ENCODE measurements at places on chromosomes 12 and 14. TPM values are rescaled to one million over a fixed set of nuclear protein-coding genes. Genes with fewer than 3 reads are reported as not detected.

GRCh38 chr12:108633081-108633533, 587 bp downstream of the SELPLG start:
- no peak for DNase-seq

GRCh38 chr12:5487948-5488625, 56.2 kb downstream of the NTF3 start:
- DNase-seq = no peak

- DNase-seq = no peak
Measured at GRCh38 chr14:33767586-33768457, 183.1 kb downstream of the EGLN3 start.

GRCh38 chr12:6957151-6957701, 6.1 kb downstream of the PTPN6 start:
- DNase-seq = no peak

DNA sequence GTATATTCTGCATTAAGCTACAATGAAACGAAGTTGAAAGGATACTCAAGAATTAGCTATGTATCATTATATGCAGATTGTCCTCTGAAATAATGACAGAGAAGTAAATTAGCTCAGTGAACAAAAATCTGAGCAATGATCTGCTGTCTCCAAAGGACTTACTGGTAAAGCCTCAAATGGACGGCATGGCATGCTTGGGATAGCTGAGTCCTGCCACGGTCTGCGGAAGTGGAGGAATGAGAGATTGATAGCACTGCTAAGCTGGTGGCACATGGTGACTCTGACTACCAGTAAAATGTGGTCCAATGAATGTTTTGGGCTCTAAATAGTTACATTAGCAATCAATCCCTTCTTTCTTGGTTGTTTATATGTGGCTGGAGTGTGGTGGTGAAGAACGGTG, 3.7 kb upstream of the DENND5B start:
- DNase-seq = no peak

IL31 gene
- total RNA-seq = not detected

- DNase-seq = peak; percentile 34
Measured at GRCh38 chr12:31263661-31264060, 62.3 kb downstream of the SINHCAF start.

GRCh38 chr12:2733493-2734355, 61.0 kb upstream of the FKBP4 start:
- DNase-seq = no peak

GRCh38 chr14:100213956-100214769, 24.8 kb upstream of the YY1 start:
- peak; percentile 64 for DNase-seq

GRCh38 chr14:74645756-74646470, 33.9 kb upstream of the LTBP2 start:
- no peak for DNase-seq

Measured in bronchial epithelial cell (primary cell).